ENCODE measurements at places on chromosomes 11 and 22.

DNA sequence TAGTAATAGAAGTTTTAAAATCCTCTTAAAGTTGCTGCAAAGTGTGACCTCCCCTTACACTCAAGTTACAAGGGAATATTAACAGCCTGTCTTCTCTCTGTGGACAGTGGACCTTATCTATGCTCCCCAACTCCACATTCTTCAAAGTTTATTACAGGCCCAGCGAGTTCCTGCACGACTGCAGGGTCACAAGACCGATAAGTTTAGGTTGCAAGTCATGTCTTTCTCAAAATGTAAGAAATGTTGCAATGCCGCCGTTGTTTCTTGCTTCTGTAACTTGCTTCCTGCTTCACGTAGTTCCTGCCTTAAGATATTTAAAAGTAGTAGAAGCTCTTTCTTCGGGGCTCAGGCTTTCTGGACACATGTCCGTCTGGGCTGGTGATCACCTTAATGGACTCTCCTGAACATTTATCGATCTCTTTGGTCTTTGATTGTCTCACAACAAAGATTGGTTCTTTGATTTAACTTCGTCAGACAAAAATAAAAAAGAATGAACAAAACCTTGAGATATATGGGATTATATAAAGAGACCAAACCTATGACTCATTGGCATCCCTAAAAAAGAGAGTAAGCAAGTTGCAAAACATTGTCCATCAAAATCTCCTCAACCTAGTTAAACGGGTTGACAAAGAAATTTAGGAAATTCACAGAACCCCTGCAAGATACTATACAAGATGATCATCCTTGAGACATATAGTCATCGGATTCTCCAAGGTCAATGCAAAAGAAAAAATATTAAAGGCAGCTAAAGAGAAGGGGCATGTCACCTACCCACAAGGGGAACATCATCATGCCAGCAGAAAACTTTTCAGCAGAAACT lies 45.4 kb upstream of the GLYAT start:
- DNase-seq = no peak

DNA sequence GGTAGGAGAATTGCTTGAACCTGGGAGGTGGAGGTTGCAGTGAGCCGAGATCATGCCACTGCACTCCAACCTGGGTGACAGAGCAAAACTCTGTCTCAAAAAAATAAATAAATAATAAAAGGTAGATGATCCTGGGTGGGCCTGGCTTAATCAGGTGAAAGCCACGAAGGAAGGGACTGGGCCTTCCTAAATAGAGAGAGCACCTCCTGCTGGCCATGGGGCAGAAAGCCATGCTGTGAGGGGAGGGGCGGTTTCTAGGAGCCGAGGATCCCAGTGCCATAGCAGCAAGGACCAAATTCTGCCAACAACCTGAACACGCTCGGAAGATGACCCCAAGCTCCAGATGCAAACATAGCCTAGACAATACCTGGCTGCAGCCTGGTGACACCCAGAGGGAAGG lies 24.5 kb upstream of the DGKZ start:
- DNase-seq = no peak

GRCh38 chr22:40203572-40203971 lies 25.8 kb downstream of the TNRC6B start:
- peak; percentile 18 for DNase-seq

- DNase-seq = no peak
These were observed 99.8 kb downstream of the PKNOX2 start for GRCh38 chr11:125264100-125265022.

DNA sequence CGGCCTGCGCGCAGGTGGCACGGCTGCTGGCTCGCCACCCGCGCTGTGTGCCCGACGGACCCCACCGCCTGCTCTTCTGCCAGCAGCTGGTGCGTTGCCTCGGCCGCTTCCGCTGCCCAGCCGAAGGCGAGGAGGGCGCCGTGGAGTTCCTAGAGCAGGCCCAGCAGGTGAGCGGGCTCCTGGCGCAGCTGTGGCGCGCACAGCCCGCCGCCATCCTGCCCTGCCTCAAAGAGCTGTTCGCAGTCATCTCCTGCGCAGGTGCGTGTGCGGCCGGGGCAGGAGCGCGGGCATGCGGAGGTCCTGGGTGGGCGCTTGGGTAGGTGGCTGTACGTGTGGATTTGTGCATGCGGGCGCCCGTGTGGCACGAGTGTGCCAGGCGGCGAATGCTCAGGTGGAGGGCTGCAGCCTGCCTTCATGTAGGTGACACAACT lies 8.0 kb downstream of the USP35 start:
- no peak for DNase-seq

GRCh38 chr11:37171451-37171850 lies 573.4 kb upstream of the RAG2 start:
- no peak for DNase-seq

- no peak for DNase-seq
These were observed 2.0 kb downstream of the SCARF2 start for GRCh38 chr22:20435436-20436306.

- no peak for DNase-seq
These were observed 21.3 kb upstream of the MTNR1B start for GRCh38 chr11:92948116-92948515.

DNA sequence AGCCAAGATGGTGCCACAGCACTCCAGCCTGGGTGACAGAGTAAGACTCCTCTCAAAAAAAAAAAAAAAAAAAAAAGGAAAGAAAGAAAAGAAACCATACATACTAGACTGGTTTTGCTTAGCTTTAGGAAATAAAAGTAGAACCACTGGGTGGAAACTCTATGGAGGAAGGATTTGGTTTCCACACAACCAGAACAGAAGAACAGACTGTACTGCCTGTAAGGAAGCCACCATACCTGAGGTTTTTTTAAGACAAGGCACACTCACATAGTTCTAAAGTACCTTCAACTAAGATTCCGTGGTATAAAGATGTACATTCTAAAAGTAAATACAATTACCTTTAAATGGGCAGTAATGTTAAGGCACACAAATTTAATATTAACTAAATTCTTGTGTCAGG lies 58.6 kb downstream of the NUP98 start:
- DNase-seq = no peak

GRCh38 chr11:134639586-134640330 lies 227.7 kb upstream of the B3GAT1 start:
- no peak for DNase-seq

GRCh38 chr11:12692229-12693075 lies 18.2 kb downstream of the TEAD1 start:
- DNase-seq = peak; percentile 62

Data from NCI-H1105 (cell line).